ENCODE measurements at places on chromosomes 7 and 10.

- DNase-seq: no peak
Measured at GRCh38 chr7:49563693-49564378, 209.6 kb upstream of the VWC2 start.

- no peak for DNase-seq
Measured at GRCh38 chr7:17380736-17381662, 82.5 kb downstream of the AHR start.

- no peak for DNase-seq
Measured at GRCh38 chr10:119231654-119232053, 24.3 kb downstream of the GRK5 start.

DNA sequence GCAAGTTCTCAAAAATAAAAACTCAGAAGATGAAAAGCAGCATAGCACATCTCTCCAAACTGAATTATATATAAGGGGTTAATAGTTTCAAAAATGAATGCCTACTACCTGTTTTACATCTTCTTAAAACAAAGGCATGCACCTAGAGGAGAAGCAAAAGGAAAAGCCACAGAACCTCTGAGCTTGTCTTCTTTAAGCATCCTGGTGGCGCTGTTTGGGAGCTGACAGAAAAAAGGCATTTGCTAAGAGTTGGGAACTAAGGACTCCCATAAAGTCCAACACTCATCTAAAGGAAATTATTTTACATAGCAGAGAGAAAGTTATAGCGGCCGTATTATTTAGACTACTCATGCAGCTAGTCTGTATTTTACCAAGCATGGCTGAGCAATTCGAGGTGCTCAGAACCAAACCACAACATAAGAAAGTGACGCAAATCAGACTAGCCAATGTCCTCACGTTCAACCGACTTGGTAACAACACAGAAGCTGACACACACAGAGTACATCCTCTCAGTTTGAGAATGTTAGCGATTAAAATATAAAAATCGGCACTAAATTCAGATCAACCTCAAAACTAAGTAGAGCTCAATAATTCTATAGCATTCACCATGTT, 38.8 kb downstream of the PTN start:
- DNase-seq: no peak

Measured in kidney capillary endothelial cell (primary cell).